ENCODE measurements at places on chromosomes 5 and 9.

- DNase-seq: no peak
These were observed 4.5 kb upstream of the PLPP6 start for GRCh38 chr9:4657426-4658159.

GRCh38 chr9:38202336-38202938 is 133.4 kb upstream of the SHB start:
- DNase-seq: no peak

- DNase-seq: no peak
These were observed 1.5 kb upstream of the RETREG1 start for GRCh38 chr5:16618138-16618897.

DNA sequence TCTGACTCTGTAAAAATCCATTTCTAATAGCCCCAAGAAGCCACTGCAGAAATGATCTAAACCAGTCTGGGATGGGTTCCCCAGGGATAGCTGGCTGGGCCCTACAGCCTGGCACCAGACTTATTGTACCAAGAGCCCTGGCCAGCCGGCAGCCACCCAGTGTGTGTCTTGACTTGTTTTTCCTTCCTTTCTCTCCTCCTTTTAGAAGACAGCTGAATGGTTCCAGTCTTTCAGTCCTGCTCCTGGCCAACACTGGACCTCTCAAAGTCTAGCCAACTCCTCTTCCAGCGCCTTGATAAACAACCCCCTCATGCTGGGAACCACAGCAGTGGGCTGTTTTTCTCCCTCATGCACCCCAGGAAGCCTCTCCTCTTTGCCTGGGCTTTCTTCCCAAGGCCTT is 34.1 kb downstream of the ATOX1 start:
- no peak for DNase-seq

- peak; percentile 63 for DNase-seq
These were observed at the start of gene ANKH for GRCh38 chr5:14871214-14872069. TSS of gene ANKH (minus strand) at chr5:14871778. CDS start at chr5:14871447, 331 bp downstream.

GRCh38 chr5:33526755-33527154 is 86.0 kb downstream of the TARS1 start:
- no peak for DNase-seq

GRCh38 chr9:72363908-72364678 is 915 bp downstream of the ZFAND5 start:
- DNase-seq: peak; percentile 36

- no peak for DNase-seq
These were observed 177.3 kb upstream of the ACTBL2 start for GRCh38 chr5:57659886-57660285.

GRCh38 chr9:34185778-34186551 is 7.1 kb downstream of the UBAP1 start:
- no peak for DNase-seq

Data from stimulated activated CD4-positive, alpha-beta T cell treated with anti-CD3 and anti-CD28 coated beads, TNF-alpha, amount 100 ng/mL, for 1 hour (primary cell).